ENCODE measurements at places on chromosomes 5 and 9.

DNA sequence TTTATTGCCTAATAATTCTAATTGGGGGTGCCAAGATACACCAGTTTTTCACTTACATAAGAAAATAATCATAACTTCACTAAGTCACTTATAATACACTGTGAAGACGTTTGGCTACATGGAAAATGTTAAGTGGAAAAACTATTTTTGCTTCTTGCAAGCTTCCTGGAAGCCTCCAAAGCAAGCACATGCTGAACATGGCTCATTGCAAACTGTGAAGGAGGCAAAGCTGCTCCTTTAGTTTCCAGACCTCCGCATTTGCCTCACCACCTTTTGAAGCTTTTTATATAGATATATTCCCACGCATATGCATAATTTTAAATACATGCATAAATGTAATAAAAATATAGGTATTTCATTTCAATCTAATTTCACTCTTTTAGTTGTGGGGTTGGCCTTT, 285.6 kb upstream of the PRDM9 start:
- no peak for DNase-seq

DNA sequence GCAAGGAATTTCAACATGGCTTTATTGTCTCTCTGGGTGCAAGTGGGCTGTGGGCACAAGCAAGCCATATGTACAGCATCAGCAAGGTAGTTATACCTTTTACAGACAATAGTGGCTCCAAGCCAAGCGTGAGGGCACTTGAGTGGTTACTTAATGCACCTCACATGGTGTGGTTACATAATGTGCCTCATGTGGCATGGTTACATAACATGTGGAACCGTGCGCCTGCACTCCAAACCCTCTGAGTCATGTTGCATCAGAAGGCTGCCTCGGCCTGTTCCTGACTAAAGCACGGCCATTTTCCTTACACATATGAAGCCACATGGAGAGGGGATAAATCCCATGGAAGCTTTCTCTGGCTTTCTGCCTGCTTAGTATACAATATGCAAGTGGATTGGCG, 150.9 kb downstream of the OSTF1 start:
- DNase-seq, result no peak

DNA sequence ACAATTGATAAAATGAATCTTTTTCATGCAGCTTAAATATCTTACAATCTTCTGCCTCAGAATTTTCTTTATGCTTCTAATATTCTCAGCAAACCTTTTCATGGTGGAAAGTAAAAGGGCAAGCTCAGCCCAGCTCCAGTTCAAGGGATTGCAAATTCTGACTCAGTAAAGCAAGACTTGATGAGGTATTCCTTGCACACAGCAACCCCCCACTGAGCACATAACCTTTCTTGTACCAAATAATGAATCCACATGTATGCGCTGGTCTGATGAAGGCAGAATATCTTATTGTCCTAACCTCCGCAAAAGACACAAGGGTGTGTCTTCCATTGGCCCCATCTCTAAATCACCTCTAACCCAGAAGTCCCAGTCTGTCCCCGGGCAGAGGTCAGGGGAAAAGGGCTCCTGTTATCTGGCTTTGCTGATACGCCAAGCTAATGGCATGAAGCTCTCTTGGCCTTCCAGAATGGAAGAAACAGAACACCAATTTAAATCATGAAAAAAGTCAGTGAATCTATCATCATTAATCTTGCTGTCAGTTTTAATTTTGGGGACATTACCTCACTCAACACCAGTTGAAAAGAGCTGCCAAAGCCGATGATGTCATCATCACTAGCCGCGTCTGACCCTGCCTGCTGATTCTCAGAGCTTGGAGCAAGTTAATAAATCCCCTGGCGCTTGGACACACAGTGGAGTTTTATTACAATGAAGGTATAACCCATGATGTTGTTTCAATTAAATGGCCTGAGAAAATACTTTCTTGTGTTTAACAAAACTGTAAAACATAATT, 592.5 kb upstream of the CLINT1 start:
- DNase-seq, result no peak

DNA sequence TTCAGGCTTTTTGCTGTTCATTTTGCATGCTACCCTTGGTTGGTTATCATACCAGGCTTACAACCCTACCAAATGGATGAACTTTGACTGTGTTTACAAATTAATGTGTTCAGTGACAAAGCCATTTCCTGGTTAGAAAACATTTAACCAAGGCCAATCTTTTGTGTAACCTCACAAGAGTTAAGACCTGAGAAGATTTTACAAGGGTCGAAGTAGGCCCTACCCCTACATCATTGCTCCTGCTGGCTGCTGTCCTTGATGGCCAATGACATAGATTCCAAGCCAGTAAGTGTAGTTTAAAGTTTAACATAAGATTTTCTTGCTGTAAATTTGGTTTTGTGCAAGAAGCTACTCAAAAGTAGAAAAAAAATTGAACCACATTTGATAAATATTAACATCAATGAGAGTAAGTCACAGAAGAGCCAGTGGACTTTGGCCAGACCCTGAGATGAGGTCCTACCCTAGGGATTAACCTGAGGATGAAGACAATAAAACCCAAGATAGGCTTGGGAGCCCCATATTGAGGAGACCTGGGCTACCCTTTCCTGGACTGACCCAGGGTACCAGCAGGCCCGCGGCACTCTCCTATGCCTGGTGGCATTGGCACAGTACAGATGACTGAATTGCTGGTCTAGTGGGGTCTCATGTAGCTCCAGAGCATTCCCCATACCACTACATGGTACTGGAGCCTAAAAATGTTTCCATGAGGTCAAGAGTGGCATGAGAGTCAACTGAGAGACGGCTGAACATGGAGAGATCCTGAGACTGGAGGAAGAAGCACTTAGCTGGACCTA, 8.3 kb downstream of the C1QTNF3 start:
- no peak for DNase-seq

DNA sequence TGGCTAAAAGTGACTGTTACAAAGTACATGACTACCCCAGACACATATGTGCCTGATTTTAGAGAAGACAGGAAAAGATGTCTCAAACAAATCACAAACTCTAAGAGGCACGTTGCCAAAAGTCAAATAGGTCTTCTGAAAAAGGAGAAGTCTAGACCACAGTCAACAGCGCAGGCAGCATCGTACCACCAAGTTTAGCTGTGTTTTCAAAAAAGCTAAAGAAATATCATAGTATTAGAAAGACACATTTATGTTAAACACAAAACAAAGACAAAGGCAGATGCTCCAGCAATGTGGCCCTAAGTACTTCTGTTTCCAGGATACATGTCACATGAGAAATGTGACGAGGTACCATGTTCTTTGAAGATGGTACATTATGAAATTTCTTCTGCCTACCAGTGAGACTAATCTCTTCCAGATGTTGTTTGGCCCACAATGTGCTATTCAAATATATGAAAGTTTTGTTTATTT, 43.5 kb downstream of the LPAR1 start:
- DNase-seq, result no peak

DNA sequence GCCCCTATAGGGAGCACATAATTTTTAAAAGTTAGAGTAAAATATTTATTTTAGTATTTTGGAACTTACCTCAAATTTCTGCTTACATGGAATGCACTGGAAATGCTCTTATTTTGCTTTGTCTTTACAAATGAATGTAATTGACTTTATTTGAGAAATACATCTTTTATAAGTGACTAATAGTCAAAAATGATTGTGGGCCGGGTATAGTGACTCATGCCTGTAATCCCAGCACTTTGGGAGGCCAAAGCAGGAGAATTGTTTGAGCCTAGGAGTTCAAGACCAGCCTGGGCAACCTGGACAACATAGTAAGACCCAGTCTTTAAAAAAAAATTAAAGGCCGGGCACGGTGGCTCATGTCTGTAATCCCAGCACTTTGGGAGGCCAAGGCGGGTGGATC, 5.8 kb downstream of the HMGCR start:
- DNase-seq, result no peak

DNA sequence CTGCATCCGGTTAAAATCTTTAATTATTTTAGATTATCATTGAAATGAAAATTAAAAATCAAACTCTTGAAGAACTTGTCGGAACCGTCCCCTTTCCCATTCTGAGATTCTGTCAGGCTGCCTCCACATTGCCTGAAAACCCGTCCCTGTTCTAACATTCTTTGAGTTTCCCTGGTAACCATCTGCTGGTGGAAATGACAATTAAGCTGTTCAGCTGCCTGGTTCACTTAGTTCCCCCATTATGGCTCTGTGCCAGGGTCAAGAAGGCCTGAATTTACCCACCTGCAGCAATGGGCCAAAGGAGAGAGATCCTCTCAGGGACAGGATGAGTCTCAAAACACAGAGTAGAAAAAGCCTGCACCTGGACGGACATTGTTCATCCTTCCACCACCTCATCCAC, 11.8 kb upstream of the TCOF1 start:
- no peak for DNase-seq

DNA sequence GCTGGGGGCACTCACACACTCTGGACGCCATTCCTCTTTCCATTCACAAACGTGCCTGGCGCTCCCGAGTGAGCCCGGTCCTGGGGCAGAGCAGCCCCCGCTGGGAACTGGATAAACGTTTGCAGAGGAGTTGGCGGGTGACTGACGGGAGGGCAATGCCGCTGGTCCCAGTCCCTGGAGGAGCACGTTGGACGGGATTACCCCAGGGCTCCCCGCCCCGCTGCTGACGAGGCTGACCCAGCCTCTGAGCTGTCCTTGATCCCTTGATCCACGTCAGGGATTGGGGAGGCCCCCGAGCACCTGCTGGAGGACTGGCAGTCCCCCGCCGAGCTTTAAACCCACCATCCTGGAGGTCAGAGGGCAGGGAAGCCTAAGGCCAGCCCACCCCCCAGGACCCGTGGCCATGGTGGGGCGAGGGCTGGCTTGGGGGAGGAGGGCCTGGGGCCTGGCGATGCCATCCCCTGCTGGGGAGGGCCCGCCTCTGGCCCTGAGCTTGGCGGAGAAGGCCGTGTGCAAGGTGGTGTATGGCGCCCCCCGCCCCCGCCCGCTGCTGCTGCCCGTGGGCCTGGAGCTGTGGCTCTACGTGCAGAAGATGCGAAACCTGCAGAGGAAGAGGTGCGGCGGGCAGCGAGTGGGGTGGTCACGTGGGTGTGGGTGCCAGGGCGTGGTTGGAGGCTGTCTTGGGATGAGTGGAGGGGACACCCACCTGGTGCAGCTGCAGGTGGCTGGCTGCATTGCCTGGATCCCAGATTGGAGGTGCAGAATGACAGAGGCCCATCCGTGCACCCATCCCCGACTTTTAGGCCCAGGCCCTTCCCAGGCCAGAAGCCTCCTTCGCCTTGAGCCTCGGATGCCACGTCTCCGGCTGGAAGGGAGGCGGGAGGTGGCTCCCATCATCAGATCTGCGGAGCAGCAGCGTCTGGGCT, 4.5 kb downstream of the GPSM1 start:
- DNase-seq, result no peak

DNA sequence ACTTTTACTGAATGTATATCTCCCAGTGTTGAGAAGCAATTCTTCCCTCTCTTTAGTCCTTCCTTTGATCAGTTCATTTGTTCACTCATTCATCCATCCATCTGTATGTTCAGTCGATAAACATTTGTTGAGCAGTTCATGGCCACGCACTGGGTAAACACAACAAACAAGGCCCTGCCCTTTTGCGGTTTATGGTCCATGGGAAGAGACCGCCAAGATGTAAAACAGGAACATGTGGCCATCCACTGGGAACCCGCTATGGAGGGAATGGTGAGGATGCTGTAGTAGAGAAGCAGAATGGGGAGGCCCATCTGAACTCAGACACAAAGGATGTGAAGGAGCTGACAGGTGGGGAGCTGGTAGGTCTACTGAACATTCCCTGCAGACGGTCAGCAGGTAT, 102.7 kb upstream of the SPRY4 start:
- no peak for DNase-seq

DNA sequence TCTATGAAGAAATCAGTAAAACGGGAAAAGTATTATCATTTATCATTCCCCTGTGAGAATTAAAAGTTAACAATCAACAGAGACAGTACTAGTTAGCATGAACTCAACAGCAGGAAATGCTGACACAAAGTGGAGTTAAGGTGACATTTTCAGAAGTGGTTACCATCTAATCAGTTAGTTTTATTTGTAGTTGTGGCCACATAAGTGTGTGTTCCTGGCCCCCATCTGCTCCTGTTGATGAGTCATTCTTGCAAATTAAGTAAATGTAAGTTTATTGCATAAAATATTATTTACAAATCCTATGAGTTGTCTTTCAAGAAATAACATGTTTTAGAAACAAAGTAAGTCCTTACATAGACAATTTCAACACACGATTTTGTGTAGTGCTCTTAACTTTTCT, 8.9 kb upstream of the BNC2 start:
- no peak for DNase-seq

GRCh38 chr9:86893811-86894490, 53.4 kb downstream of the GAS1 start:
- DNase-seq, result no peak
